Activated CD4-positive, alpha-beta T cell treated with anti-CD3 and anti-CD28 coated beads, Interleukin-2, amount 50 U/mL, for 16 hours (primary cell): ENCODE measurements at places on chromosomes 16 and 17.

DNA sequence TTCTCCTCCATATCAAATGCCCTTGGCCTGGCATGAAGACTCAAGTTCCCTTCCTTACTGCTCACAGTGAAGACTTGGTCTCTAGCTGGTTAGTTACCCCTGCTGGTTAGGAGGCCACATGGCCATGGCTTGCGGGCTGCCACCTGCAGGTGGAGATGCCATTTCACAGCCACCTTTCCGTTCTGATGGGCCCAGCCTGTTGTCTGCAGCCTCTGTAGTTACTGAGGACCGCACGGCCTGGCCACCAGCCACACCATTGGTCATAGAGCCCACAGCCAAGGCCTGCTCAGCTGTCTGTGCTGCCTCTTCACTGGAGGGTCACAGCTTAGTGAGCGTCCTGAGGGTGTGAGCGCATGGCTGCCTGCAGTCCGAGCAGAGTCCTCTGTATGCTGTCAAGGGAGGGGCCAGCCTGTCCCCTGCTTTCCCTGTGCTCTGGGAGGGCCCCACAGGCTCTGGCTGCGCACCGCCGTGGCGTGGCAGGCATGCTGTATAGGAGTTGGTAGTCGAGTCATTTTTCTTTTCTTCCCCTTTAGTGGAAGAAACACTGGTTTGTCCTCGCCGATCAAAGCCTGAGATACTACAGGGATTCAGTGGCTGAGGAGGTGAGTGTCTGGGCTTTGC lies 59.2 kb downstream of the PLD6 start:
- DNase-seq = peak; percentile 38

- no peak for DNase-seq
Measured at GRCh38 chr16:54816471-54816870, 114.2 kb upstream of the IRX5 start.

DNA sequence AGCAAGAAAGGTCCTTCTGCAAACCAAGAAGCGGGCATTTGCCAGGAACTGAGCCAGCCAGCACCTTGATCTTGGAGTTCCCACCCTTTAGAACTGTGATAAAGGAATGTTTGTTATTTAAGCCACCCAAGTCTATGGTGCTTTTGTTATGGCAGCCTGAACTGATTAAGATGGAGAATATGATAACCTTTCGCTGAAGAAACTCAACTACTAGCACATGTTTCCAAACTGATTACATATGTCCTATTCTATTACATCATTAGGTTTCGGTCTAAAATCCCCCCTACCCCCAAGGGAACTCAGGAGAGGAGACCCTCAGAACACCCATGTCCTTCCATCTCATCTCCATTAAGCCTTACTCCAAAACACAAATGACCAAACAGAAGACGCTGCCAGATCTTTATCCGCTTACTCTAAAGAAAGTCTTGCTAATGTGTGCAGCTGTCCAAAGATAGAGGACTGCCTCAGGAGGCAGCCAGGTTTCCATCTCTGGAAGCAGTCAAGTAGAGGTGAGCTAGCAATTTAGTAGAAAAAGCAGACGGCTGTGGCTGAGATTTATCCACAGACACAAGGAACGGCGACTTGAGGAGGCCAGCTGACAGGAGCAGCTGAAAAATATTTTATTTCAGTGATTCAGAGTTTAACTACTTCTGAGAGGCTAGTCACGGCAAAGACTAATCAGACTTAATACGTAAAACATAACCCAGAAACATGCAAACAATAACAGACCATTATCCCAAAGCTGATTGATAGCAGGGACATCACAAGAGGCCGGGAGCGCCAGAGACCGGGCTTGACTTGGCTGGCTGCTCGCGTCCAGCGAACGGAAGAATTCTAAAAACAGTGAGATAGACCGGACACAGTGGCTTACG lies 611.4 kb upstream of the CDH5 start:
- no peak for DNase-seq

- no peak for DNase-seq
Measured at GRCh38 chr16:8722025-8722348, 47.6 kb downstream of the ABAT start.

DNA sequence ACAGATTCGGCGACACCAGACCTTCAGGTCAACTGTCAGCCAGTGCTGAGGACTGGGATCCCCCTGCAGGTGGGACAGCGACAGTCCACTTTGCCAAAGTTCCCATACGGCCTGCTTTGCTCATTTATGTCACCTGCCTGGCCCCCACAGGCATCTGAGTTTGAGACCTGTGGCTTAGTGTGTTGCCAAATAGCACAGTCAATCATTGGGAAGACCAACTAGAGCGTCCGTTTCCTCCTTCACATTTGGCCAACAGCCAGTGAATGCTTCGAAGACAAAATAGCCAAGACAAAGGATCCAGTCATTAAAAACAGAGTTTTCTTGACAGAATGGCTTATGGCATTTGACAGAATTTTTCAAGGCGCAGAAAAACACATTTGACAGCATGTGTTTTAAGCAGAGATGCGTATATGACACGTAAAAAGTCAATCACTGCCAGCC lies 113.8 kb downstream of the ABCC12 start:
- DNase-seq = no peak

- DNase-seq = no peak
Measured at GRCh38 chr16:13138528-13138927, 237.1 kb downstream of the SHISA9 start.

DNA sequence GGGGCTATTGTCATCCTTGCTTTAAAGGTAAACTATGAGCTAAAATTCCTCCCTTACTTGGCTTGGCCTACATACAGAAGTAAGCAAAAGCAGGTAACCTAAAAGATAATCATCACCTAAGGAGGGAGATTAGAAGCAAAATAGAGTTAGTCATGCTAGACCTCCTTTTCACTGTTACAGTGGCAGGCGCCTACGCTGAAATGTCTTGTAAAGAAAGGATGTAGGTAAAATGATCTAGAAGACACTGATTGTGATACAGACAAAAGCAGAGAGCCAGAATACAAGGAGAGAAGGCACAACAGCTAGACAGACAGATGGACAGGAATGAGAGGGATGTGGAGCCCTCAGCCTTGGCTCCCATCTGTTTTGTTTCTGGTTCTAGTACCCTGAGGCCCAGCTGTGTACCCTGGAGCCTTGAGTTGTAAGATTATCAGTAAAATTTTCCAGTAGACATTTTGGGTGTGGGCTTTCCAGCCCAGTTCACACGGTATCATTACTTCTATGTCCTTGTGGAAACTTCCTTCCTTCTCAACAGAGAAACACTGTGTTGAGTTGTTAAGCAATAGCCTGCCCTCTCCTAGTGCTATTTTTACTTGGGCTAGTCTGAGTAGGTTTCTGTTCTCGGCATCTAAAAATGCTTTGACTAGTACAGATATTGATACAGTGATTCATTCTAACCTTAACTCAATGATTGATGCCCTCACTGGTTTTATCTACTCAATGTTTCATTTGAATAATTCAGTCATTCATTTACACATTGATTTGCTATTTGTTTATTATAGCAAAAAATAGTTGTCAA lies 7.7 kb upstream of the C16orf78 start:
- no peak for DNase-seq

- no peak for DNase-seq
Measured at GRCh38 chr16:72989579-72990551, 58.1 kb downstream of the ZFHX3 start.

DNA sequence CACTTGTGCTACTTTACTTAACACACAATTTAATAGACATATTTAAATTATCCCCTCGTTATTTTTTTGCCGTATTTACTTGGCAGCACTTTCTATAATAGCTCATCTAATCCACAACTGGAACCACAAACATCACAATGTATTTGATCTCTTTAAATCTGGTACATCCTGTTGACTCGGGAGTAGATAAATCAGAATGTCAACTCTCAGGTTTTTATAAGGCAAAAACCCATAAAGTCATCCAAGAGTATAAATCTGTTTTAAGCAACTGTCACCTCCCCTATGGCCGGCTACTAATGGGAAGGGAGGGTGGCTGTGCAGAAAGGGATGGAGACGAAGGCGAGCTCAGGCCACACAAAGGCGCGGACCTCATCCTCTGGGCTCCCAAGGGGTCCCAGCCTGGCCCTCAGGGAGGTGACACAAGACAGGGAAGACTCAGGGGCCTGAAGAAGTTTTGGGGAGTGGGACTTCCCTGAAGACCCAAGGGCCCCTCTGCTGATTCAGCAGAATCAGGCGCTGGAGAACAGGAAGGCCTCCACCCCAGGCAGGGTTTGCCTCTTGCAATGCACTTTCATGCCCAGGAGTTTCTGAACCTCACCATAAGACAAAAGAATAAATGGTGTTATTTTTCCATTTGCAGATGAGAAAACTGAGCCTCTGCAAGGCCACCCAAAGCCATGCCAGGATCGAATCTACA lies 122.5 kb downstream of the ZNF423 start:
- DNase-seq = no peak

DNA sequence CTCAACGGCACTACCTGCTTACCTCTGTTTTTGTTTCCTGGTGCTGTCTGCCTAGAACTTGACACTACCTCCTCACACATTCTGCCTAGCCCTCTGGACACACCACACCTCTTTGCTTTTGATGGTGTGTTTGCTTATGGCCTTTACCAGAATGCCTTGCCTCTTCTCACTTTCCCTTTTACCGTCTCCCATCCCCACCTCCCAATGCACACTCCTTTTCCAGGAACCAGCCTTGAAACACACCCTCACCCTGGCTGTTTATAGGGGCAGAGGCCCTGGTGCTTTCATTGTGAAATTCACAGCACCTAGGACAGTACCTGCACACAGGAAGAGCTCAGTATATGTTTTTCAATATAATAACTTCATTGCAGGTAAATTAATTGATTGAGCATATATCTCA lies 56.2 kb downstream of the MAP2K6 start:
- no peak for DNase-seq

- DNase-seq = no peak
Measured at GRCh38 chr17:42900460-42901331, at the start of gene G6PC1. Gene G6PC1, plus strand, starts transcription at chr17:42900799. Its CDS starts 78 bp downstream, at chr17:42900877.
